Activated T-helper 2 cell treated with anti-CD3 and anti-CD28 coated beads, Interferon-gamma antibody, Interleukin-2, Interleukin-4, amounts not matched to agents 10 μg/mL and 5 μg/mL and 100 μg/mL, durations not matched to agents 14 hours and 24 hours and 36 hours (primary cell): ENCODE measurements at places on chromosomes 12 and 14.

DNA sequence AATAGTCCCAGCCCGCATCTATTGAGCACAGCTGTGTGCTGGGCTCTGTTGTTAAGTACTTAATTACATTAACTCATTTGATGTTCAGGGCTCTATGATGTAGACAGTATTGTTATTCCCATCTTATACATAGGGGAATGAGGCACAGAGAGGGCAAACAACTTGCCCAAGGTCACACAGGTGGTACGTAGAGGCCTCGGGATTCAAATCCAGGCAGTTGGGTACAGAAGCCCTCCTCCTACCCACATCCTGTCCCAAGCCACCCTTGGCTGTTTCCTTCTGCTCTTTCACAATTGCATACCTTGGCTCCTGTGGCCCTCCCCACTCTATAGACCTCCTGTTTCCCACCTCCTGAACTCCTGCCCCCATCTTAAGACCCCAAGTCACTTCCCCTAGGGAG, 10.0 kb upstream of the GPR68 start:
- peak; percentile 30 for DNase-seq

- no peak for DNase-seq
Measured at GRCh38 chr14:104545942-104546501, 33.5 kb upstream of the C14orf180 start.

DNA sequence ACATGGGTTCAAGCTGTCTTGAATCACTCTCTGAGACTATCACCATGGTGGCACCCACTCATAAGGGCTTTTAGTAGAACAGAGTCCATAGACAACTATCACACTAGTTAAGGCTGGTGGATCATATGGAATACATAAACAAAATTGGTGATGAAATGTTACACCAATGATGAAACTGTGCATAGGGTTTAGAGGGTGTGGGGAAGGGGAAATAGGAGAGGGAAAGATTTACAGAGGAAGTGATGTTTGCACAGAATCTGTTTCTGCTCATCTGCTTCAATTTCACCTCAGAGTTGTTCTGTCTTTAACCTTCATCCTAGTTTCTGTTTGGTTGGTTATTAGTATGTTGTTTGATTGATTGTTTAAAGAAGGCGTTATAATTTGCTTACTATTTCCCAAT, 2.4 kb upstream of the RXYLT1 start:
- DNase-seq: no peak

DNA sequence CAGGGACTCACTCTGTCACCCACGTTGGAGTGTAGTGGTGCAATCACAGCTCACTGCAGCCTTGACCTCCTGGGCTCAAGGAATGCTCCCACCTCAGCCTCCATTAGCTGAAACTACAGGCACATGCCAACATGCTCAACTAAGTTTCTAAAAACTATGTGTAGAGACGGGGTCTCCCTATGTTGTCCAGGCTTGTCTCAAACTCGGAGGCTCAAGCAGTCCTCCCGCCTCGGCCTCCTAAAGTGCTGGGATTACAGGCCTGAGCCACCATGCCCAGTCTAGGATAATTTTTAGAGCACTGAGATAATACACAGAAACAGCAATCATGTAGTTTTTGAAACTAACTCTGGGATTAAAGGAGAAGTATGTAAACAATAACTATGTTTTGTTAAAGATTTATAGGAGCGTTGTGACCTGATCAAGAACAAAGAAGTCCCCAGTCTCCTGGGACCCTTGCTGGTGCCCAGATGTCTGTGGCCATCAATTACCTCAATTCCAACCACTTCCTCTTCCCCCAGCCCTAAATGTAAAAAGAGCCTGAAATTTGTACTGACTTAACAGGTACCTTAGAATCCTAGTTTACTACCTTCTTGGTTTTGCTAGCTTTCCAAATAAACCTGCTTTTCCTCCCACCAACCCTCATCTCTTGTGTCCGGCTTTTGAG, 28.9 kb upstream of the EGLN3 start:
- DNase-seq: no peak

DNA sequence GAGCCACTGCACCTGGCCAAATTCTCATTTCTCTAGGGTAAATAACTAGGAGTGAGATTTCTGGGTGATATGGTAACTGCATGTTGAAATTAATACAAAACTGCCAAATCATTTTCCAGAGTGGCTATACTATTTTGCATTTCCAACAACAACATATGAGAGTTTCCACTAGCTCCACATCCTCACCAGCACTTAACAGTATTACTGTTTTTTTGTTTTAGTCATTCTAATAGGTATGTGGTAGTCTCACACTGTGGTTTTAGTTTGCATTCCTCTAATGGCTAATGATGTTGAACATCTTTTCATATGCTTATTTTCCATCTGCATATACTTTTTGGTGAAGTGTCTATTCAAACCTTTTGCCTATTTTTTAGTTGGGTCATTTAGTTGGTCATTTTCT, 5.8 kb upstream of the ZFP36L1 start:
- no peak for DNase-seq
